ENCODE measurements at places on chromosomes 7 and 10.
A peak's percentile ranks its signal among the peaks of the same experiment; 100 is the strongest.

- DNase-seq, result no peak
These were observed 34.8 kb downstream of the CDH23 start for GRCh38 chr10:71431239-71432100.

- no peak for DNase-seq
These were observed 8.2 kb downstream of the MAFK start for GRCh38 chr7:1538544-1539180.

DNA sequence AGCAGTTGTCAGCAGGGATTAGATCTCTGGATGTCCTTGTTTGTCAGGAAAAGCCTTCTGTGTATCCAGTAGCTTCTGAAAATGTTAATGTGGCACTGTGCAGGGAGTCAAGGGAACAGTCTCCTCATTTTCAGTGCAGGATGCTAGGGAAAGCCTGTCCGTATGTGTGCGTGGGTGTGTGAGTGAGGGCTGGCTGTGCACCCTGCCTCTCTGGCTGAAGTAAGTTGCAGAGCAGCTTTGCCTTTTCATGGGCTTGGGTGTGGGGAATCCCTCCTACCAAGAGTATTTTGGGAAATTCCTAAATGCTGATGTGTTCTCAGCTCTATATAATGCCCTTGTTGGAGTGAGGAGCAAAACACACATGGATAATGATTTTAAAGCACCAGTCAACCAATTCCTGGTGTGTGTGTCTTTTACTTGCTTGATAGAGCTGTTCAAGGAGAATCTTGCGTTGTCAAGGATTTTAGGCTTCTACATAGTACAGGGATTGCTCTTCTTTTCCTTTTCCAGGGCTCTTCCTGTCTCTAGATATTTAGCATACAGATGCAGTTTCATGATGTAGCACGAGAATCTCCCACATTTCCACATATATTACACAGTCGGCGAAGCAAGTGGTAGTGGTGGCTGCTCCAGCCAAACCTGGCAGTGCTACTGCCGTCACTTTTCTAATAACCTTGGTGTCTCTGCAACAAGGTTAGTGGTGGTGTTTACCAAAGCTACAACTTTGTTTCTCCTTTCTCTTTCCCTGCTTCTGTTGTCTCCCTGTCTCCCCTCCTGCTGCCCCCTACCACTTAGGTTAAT is 92.8 kb downstream of the MCU start:
- DNase-seq, result no peak

DNA sequence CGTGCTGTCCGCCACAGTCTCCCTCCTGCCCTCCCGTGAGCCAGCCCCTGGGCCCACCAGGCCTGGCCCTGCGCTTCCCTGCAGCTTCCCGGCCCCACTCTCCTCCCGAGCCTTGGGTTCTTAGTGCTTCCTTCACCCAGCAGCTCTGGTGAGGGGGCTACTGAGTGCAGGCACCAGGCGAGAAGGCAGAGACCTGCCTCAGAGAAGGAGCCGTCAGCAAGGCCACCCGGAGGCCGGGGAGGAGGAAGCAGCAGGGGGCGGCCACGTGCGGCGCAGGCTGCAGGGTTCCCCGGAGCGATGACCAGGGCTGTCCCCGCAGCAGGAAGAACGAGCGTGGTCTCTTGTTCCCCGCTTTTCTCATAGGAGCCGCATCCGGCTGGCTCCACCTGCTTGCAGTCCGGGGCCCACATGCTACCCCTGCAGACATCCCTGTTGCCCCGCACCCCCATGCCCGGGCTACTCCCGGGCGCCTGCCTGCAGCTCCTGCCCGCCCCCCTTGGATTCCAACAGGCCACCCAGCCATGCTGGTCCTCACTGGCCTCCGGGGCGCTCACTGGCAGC is 20.5 kb downstream of the YKT6 start:
- DNase-seq, result no peak

DNA sequence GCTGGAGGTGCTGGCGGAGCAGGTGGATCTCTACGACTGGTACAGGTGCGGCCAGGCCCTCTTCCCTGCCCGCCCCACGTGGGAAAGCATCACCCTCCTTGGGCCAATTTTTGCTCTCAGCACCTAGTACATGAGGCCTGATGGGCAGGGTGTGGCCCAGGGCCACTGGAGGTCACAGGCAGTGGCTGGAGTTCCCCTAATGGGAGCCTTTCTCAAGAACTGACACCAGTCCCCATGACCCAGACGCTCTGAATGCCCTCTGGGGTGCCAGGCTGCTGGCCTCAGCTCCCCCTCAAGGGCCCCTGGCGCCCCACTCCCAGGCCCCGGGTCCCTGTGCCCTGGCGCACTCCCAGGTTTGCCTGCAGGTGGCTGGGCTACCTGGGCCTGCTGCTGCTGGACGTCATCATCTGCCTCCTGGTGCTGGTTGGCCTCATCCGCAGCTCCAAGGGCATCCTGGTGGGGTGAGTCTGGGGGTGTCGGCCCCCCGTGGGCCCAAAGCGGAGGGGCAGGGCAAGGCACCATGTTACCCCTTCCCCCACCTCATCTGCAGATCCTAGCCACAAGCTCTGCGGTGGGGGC is 15.9 kb downstream of the TTYH3 start:
- no peak for DNase-seq

DNA sequence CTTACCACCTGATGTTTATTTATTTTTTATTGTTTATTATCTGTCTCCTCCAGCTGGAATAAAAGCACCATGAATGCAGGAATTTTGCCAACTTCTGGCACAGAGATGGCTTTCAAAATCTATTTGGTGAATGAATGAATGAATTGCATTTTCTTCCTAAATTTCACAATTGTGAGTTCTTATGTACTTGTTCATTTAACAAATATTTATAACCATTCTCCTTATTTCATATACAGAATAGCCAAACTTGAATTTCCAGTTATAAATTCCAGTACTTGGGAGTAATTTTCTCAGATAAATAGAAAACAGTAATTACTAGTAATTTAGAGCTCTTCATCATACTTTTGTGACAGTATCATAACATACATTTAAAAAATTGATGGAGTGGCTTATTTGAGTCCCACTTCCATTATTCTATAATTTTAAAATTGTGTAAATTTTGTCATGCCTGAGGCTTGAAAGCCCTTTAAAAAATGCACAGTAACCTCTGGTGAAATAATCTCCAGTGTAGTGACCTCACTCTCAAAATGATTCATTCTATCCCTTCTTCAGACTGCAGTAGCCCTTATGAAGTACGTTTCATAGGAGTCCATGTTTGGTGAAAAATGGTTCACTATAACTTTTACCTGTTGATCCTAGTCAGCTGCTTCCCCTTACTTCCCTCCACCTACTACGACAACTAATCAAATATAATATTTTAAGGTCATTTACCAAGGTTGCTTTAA is 40.0 kb upstream of the SRI start:
- DNase-seq, result no peak

DNA sequence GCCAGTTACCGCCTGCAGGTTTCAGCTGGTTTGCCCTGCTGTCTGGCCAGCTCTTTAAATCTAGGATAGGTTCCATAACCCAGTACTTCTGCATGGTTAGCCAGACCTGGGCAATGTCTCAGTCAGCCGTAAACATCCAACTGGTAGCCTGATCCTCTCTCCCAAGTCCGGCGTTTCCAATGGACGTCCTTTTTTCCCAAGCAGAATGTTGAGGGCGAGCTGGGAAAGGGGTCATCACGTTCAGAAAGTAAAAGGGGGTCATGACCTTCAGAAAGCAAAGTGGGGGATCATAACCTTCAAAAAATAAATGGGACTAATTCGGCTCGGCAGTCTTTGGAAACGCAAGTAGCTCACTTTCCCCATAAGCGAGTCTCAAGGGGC is 430 bp downstream of the PON3 start:
- no peak for DNase-seq

GRCh38 chr10:87850742-87851205 is 12.6 kb downstream of the KLLN start:
- peak; percentile 41 for DNase-seq

GRCh38 chr10:98402478-98402877 is 12.5 kb downstream of the PYROXD2 start:
- DNase-seq, result no peak

- DNase-seq, result no peak
These were observed 113.9 kb upstream of the ANLN start for GRCh38 chr7:36275735-36276284.

DNA sequence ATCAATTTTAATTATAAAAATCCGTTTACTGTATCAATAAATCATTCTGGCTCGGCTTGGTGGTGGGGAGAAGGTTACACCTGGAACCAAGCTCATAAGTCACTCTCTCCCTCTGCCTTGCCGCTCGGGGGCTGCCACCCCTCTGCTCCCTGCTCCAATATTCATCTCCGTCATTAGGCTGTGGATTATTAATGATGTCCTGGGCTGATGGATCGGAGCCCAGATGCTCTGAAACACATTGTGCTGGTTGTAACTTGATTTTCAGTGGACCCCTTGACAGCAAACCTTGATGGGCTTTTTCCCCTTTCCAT is 314.2 kb downstream of the PLXNA4 start:
- DNase-seq, result no peak

DNA sequence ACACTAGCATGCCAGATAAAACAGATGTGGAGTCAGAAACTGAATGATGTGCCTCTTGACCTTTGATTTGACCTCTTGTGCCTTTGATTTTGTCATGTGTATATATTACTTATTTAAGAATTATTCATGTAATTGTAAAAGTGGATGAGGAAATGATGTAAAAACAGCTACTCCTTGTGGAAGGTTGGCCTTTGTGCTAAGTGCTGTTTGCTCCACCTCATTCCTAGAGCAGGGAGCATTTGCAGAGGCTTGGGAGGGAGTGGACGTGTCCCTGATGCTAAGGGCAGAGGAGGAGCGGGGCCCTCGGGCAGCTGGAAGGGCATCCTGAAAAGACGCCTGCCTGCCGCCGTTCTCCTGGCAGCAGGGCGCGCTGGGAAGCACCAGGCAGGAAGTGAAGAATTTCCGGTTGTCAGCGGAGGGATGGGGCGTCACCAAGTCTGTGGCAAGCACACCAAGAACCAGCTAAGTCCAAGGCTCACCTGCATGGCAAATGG is 197.6 kb upstream of the ZNF32 start:
- DNase-seq, result no peak

- no peak for DNase-seq
These were observed 265.0 kb upstream of the NPSR1 start for GRCh38 chr7:34392972-34393371.

GRCh38 chr10:32234471-32234870 is 112.5 kb downstream of the EPC1 start:
- DNase-seq, result no peak

- no peak for DNase-seq
These were observed 63.2 kb upstream of the TOMM7 start for GRCh38 chr7:22885797-22886261.

- DNase-seq, result no peak
These were observed 10.2 kb downstream of the CRYGN start for GRCh38 chr7:151429560-151430331.

GRCh38 chr7:43876241-43876640 is 6.9 kb upstream of the MRPS24 start:
- no peak for DNase-seq

- no peak for DNase-seq
These were observed 20.7 kb upstream of the ZRANB1 start for GRCh38 chr10:124921261-124921660.

DNA sequence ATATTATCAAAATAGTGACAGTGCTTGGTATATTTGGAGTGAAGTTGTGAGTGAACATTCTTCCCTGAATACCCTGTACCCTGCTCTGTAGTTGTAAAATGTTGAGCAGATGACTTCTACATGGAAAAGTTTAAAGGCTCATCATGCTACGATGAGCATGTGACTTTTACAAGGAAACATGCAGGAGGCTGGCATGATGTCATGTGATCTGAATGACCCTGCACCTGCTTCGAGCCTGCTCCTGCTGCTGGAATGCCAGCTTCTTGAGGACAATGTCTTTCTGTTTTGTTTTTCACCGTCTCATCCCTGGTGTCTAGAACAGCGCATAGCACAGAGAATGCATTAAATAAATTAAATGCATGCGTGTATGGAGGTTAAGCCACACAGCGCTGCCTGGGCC is 5.4 kb upstream of the INPP5A start:
- DNase-seq, result no peak

DNA sequence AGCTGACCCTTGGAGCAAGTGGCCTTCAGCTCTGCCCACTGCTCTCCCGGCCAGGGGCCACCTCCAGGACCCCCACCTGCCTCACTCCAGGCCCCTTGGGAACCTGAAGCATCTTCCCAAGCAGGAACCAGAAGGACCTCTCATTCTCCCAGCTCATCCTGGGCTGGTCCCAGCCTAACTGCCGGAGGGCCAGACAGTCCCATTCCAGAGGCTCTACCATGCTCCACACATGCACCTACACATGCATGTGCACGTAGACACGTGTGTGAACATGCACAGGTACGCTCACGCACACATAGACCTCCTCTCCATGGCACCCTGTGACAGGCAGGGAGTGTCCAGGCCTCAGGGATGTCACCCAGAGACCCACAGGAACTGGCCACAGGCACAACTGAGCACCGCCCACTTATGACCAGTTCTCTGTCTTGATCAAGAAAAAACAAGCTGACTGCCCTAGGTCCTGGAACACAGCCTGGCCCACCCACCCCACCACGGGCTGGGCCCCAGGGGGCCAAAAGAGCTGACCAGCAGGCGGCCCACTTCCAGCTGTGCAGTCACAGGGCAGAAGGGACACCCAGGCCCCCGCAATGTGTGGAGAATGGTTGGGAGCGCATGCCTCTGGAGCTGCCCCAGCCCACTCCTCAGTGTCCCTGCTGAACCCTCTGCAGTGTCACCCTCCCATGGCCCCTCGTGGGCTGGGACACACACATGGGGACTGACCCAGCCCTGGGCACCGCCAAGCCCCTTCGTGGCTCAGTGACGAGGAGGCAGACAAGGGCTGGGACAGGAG is 43.4 kb downstream of the CAMK2B start:
- DNase-seq, result no peak

GRCh38 chr10:93143281-93143680 is 69.6 kb downstream of the CYP26A1 start:
- DNase-seq, result no peak

DNA sequence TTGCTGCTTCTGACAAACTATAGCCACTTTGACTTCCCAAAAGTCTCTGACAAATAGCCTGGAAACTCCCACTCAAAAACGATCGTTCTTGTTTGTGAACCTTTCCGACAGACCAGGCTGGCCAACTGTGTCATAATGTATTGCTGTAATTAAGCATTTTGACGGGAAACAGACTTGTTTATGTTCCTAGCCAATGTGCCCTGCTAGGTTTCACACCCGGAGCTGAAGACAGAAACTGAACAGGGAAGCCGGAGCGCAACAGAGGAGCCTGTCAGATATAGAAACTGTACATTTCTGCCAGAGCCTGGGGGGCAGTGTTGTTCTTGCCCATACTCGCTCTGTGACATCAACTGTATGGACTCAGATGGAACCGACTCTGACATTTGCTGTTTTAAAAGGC is 55.3 kb upstream of the C7orf33 start:
- no peak for DNase-seq
